Sigmoid colon (tissue), 7 donors: ENCODE measurements at places on chromosomes 1 and 21. TPM values are rescaled to one million over a fixed set of nuclear protein-coding genes. Genes with fewer than 3 reads are reported as not detected.

Gene CD5L
- not detected for total RNA-seq

Gene GNG4
- total RNA-seq, result 3.9 TPM

GRCh38 chr21:39593522-39593921, 19.2 kb upstream of the B3GALT5 start:
- no peak for DNase-seq

DNA sequence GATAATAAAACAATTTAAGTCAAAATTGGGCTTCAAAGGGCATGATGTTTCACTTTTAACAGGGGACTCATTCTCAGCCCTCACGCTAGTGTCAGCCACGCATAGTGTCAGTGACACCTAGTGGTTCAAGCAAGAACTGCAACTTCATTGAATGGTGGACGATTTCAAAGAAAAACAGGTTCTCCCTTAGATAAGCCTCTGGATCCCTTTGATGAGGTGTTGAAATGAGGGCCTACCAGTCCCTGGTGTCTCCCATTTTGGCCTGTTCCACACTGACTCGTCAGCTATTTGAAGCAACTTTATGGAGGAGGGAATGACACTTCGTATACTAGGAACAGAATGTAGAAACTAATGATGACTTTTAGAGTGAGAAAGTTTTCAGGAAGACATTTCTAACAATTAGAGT, 56.2 kb downstream of the FCRL5 start:
- no peak for DNase-seq

DNA sequence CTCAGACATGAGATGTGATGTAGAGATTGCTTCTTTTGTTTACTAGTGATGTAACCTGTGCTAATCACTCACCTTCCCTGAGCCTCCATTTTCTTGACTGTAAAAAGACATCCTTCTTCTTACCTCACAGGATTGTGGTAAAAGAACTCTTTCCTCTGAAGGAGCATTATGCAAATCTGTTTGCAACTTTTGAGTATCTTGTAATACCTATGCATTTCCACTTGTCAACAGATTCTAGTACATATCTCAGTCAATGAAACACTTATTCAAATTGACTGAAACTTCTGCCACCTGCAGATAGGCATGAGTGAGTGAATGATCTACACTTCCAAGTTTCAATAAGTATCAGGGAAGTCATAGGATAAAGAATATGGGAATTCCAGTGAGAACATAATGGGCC, 174.7 kb downstream of the HHIPL2 start:
- DNase-seq, result no peak

DNA sequence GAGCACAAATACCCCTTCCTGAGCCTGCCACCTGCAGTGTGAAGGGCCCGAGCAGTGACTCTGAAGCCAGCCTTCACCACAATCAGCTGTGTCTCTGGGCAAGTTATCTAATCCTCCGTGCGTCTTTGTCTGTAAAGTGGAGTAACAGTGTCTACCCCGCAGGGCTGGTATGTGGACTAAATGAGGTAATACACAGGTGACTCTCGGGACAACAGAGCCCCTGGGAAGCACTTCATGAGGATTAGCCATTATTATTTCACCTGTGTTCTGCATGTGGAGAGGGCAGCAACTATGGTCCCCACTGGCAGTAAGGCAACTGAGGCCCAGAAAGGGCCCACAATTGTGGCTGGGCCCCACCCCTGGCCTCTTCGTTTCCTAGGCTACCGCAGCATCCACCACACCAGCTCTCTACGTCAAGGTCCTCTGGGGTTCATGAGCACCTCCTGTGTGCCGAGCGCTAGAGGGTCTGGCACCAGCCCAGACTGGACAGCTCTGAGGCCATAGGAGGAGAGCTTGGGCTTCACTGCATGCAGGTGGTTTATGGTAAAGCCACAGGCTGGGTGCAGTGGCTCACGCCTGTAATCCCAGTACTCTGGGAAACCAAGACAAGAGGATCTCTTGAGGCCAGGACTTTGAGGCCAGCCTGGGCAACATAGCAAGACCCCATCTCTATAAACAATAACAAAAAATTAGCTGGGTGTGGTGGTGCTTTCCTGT, 41.3 kb upstream of the LRP8 start:
- DNase-seq, result no peak
